ENCODE measurements at places on chromosomes 5 and 9. TPM values are rescaled to one million over a fixed set of nuclear protein-coding genes. Genes with fewer than 3 reads are reported as not detected.

- ATAC-seq: no peak
These were observed 7.4 kb upstream of the FBXO10 start for GRCh38 chr9:37583522-37584121.

DNA sequence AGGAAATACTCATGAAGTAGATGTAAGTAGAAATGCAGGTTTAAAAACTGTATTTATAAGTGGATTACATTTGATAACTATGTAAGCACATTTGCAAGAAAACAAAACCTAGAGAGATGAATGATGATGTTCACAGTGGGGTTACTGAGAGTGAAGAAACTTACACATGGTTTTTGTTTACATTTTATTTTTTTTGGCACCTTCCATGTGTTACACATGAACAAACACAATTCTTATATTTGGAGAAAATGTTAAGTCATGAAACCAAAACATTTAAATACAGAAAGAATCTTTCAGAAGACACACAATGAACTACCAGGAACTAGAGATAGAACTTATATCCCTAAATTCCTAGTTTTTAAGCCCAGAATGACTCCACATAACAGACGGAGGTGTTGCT lies 51.5 kb upstream of the SPATA31E1 start:
- no peak for ATAC-seq

The PKD2L2 gene
- total RNA-seq: 0.30 TPM

The SPATA31D4 gene
- not detected for total RNA-seq

DNA sequence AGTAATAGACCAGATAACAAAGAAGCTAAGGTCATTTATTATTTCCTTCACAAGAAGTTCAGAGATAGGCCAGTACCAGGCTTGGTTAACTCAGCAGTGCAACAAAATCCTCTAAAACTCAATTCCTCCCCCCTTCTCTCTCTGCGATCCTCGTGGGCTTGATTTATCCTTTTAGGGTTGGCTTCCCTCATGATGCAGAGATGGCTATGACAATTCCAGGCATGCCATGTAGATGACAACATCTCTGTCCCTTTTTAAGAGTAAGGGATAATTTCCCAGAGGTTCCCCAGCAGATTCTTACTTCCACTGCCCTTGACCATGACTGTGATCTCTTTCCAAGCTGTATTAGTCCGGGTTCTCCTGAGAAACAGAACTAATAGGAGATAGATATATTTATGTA lies 28.7 kb upstream of the DAP start:
- ATAC-seq: no peak

The SAPCD2 gene
- 5.6 TPM for total RNA-seq

GRCh38 chr9:130639124-130639765 lies 25.1 kb upstream of the PRDM12 start:
- no peak for ATAC-seq

The TYRP1 gene
- total RNA-seq: not detected

The ITK gene
- total RNA-seq: 144 TPM

GRCh38 chr9:94149696-94150095 lies 65.4 kb downstream of the PTPDC1 start:
- no peak for ATAC-seq
